Panc1 (cell line): ENCODE measurements at places on chromosomes 12 and 14. TPM values are rescaled to one million over a fixed set of nuclear protein-coding genes. Genes with fewer than 3 reads are reported as not detected.

LRRC9 gene
- total RNA-seq, result not detected

SERPINA12 gene
- total RNA-seq, result not detected

HOXC5 gene
- total RNA-seq, result 5.0 TPM

HOXC12 gene
- 5.1 TPM for total RNA-seq

DNA sequence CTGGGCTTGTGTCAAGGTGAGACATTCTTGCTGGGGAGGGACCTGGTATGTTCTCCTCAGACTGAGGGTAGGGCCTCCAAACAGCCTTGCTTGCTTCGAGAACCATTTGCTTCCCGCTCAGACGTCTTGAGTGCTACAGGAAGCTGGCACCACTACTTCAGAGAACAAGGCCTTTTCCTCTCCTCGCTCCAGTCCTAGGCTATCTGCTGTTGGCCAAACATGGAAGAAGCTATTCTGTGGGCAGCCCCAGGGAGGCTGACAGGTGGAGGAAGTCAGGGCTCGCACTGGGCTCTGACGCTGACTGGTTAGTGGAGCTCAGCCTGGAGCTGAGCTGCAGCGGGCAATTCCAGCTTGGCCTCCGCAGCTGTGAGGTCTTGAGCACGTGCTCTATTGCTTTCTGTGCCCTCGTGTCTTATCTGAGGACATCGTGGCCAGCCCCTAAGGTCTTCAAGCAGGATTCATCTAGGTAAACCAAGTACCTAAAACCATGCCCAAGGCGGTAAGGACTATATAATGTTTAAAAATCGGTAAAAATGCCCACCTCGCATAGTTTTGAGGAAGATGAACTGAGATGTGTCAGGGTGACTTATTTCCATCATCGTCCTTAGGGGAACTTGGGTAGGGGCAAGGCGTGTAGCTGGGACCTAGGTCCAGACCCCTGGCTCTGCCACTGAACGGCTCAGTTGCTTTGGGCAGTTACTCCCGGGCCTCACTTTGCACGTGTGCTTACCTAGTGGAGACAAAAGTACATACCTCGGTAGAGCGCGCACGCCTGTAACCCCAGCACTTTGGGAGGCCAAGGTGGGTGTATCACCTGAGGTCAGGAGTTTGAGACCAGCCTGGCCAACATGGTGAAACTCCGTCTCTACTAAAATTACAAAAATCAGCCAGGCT is 4.3 kb downstream of the GAPDH start:
- no peaks in the 10 kb centered on the region for H3K27me3 ChIP-seq
- H3K4me1 ChIP-seq, result peaks cover 41% of the 10 kb centered on the region
- H3K27ac ChIP-seq, result peak overlapping the region; percentile 61
- peaks cover 7% of the 10 kb centered on the region for H3K36me3 ChIP-seq
- no peak overlapping the region for H3K4me3 ChIP-seq
